NCI-H1694 (cell line): ENCODE measurements at places on chromosomes 16 and 17.

GRCh38 chr17:42287977-42288802, at the start of gene STAT5A:
TSS of gene STAT5A (plus strand) at chr17:42288498. CDS start at chr17:42289412, 914 bp downstream.
- no peak for DNase-seq

DNA sequence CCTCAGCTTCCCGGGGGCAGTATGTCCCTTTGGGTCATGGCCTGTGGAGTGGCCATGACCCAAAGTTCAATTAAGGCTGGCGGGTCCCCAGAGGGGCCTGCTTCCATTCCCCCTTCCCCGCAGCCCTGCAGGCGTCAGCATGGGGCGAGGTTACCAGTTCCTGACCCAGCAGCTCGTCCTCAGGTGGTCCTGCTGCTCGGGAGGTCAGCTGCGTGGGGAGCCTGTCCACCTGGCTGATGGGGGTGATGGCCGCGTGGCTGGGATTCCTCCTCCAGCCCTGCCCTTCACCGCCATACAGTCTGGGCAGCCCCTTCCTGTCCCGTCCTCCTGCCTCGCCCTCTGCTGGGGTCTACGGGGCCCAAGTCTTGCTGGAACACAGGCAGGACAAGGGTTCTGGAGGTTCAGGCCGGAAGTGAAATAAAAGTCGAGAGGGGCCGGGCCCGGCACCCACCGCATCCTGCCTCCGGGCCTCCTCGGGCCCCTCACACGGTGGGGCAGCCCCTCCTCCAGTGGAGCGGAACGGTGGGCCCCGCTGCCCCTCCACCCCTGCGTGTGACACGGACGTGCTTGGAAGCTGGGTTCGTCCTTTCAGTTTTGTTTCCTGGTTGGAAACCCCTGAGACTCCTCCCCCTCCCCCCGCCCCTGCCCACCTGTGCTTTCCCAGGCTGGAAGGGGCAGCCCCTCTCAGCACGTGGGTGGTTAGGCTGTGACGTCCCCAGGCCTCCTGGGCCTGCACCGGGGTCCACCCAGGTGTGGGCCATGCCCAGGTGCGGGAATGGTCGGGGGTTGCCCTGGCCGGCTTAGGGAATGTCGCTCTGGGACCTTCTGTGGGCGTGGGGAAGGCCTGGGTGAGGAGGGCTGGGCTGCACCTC, 6.8 kb downstream of the UBALD2 start:
- no peak for DNase-seq

GRCh38 chr16:79918916-79919315, 318.4 kb upstream of the MAF start:
- DNase-seq = no peak

- DNase-seq = peak; percentile 80
Observed at GRCh38 chr17:74427048-74427762, 4.7 kb upstream of the GPRC5C start.

- no peak for DNase-seq
Observed at GRCh38 chr16:65660390-65660789, 538.5 kb upstream of the CDH11 start.
